ENCODE measurements at places on chromosomes 3 and 15.
A peak's percentile ranks its signal among the peaks of the same experiment; 100 is the strongest.

DNA sequence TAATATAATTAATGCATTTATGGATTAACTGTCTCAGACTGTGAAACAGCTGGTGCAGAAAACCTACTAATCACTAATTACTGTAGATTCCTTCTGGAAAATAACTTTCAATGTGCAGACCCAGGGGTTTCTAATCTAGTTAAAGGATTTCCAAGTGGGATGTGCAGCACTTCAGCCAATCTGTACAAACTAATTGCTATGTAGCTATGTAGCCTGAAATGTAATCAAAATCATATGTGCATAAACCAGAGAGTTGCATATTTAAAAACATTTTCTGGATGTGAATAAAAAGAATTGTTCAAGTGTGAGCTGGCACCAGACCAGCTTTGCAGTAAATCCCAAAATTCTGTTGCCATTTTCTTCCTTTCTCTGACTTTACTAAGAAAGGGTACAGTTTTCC is 127.5 kb upstream of the CD96 start:
- DNase-seq, result no peak

GRCh38 chr3:190192739-190193138 is 72.0 kb upstream of the P3H2 start:
- DNase-seq, result no peak

DNA sequence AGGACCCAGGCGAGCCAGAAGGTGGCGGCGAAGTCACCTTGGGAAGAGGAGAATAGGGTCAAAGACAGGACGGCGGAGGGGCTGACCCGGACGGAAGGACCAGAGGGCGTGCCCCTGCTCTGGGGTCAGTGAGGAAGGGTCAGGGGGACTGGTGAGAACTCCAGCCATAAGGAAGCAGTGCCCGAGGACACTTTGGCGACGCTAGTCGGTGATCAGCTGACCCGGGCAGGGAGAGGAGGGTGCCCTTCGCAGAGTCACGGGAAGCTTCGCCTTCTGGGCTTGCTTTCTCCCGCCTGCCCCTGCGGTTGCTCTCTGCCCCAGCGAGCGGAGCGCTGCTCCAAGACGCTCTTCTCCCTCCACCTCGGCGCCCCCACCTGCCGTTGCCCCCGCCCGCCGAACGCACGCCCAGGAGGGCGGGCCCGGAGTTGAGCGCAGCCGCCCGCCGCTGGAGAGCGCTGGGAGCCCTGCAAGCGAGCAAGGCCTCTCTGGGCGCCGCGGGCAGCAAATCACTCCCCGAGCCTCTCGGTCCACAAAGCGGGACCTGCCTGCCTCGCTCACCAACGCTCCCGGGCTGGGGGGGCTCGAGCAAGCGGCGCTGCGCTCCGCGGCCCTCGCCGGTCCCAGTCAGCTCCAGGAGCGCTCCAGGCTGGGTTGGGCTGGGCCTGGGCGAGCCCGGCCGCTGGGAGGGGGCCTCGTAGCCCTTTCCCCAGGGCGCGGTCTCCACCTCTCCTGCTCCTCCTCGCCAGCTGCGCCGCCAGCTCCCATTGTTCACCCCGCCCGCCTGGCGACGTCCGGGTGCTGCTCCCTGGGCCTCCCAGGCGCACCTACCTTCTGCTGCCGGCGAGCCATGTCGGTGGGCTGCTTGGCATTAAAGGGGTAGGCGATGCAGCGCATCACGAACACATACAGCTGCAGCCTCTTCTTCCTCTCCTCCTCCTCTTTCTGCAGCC is 1.2 kb downstream of the CADPS start:
- peak; percentile 70 for DNase-seq

DNA sequence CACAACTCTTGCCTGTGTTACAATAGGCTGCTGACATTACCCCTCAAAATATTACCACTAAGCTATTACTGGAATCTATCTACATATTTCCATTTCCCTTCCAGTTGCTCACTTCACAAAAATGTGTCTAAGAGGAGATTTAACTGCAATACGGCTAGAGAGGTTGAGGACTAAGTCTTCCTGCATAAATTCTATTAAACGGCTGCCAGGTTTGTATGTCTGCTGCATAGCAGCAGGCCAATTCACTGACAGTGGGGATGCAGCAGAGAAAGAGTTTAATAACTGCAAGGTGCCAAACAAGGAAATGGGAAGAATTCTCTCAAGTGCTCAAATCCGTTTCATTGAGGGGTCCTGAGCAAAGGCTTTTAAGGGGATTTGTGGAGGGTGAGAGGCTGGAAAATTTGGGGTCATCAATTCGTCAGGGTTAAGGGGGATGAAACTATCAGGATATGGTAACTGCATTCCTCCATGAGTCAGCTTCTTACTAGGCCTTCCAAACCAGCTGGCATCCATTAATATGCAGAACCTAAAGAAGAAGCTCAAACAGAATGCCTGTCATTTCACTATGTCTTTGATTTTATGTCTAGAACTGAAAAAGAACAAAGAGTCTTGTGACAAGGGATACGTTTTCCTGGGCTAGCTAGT is 675.6 kb downstream of the TBL1XR1 start:
- no peak for DNase-seq

DNA sequence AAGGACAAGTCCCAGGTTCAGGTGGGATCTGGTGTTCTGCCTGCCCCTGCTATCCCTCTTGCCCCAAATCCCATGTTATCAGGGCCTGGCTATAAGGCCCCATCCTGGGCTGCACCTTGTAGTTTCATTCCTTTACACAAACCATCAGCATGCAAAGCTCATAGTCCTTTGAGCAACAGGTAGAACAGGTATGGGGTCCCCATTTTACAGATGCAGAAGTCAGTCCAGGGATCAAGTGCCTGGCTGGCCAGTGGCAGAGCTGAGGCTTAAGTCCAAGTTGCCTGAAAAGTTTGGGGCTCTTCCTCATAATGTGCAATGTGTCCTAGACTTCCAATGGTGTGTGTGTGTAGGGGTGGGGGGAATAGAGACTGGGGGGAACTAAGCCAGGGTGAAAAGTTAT is 11.9 kb downstream of the RBPMS2 start:
- no peak for DNase-seq

DNA sequence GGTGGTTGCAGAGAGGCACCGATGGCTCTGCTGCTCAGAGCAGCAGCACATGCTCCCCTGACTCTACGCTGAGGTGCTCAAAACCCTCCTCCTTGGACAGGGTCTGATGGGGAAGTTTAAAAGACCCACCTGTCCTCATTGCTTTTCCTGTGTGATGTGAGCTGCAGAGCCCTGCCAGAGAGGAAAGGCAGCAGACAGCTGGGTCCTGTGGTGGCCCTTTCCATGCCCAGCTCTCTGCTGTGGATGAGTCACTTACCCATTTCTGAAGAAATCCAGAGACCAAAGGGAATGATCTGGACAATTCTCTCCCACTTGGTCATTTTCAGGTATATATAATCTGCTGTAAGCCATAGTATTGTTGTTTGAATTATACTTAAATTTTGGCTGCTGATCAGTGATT is 121.7 kb downstream of the CHDH start:
- no peak for DNase-seq

DNA sequence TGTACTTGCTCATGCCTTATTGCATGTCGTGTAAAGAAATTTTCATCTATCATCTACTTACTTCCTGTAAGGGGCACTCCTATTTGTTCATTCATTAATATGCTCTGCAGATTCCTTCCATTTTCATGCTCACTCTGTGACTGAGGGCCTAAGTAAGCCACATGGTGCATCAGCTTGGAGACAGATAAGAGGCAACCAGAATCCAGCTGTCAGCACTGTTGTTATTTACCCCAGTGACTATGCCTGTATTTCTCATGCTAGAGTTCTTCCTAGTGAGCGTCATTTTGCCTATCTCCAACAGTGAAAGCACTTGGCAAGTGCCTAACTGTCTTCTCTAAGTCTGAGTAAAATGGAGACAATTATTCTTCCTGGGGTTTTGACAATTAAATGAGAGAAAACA is 124.8 kb upstream of the ABI3BP start:
- DNase-seq, result no peak

GRCh38 chr3:156214676-156215075 is 94.3 kb downstream of the KCNAB1 start:
- DNase-seq, result no peak

GRCh38 chr3:174408310-174408709 is 450.8 kb upstream of the NAALADL2 start:
- DNase-seq, result no peak

DNA sequence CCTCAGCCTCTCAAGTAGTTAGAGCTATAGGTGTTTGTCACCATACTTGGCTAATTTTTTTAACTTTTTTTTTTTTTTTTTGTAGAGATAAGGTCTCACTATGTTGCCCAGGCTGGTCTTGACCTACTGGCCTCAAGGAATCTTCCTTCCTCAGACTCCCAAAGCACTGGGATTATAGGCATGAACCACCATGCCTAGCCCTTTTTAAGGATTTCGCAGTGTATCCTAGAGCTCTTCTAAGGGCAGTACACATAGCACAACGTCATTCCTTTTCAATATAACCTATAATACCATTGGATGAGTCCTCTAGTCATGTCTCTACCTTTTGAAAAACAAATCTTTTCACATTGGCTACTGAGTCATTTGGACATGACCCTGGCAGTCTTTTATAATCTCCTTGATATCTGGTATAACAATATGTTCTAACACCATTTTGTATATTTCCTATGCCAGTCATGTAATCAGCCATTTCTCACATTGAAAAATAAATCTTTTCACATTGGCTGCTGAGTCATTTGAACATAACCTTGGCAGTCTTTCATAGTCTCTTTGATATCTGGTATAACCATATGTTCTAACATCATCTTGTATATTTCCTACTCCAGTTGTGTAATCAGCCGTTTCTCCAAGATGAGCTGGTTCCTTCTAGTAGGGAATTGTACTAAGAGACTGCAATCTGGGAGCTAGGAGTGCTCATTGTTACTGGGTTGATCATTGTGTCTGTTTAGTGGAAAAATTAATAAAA is 944.7 kb downstream of the MCTP2 start:
- DNase-seq, result no peak

DNA sequence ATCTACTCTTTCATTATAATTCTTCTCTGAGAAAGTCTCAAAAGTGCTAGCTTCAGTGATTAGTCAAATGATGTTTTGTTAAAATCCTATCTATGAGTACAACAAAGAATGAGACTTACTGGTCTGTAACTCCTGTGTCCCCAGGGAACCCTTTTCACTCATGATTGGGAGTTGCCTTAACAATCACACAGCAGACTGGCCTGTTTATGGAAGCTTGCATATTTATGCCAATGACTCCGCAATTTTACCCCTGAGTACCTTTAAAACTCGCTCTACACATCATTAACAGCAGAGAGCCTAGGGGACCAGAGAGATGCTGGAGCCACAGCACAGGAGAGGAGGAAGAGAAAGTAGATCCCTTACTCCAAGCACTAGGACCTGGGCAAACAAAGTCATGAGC is 628.1 kb downstream of the IGSF11 start:
- no peak for DNase-seq

- DNase-seq, result no peak
Measured at GRCh38 chr3:177144922-177145321, 52.4 kb downstream of the TBL1XR1 start.

DNA sequence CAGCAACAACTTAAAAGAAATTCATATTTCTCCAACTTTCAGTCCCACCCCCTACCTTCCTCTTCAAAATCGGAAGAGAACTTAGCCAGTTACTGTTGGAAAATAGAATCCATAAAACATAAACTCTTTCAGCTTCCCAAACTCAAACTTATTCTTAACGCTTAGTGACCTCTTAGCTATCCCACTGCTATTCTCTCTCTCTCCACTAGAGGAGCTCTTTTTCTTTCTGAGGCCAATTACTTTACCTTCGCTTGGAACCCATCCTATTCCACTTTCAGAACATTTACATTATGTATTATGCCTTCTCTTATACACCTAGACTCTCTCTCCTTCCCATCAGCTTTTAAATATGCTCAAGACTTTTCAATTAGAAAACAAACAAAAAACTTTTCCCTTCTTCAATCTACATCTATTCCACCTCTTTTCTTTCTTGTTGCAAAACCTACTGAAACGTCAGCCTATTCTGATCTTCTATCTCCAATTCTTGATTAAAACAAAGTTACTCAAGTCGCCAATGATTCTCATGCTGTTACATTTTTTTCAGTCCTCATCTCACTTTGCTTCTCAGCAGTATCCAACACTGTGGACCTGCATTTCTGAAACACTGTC is 13.4 kb upstream of the GHSR start:
- no peak for DNase-seq

GRCh38 chr3:58242340-58242739 is 4.7 kb downstream of the ABHD6 start:
- no peak for DNase-seq

DNA sequence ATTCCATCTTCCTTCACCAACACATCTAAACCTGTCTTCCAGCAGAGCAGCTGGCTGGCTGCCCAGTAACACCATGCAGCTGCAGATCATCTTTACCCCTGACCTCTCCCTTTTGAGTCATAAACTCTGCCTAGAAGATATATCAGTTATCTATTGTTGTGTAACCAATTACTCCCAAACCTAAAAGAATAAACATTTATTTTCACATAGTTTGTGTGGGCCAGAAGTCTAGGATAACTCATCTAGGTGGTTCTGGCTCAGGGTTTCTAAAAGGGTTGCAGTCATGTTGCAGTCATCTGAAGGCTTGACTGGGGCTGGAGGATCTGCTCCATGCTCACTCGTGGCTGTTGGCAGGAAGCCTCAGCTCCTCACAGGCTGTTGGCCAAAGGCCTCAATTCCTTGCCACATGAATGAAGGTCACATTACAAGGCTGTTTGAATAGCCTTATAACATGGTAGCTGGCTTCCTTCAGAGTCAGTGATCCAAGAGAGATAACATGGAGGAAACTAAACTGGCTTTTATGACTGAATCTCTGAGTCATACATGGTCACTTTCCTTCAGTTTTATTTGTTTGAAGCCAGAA is 92.8 kb downstream of the GOLIM4 start:
- no peak for DNase-seq

DNA sequence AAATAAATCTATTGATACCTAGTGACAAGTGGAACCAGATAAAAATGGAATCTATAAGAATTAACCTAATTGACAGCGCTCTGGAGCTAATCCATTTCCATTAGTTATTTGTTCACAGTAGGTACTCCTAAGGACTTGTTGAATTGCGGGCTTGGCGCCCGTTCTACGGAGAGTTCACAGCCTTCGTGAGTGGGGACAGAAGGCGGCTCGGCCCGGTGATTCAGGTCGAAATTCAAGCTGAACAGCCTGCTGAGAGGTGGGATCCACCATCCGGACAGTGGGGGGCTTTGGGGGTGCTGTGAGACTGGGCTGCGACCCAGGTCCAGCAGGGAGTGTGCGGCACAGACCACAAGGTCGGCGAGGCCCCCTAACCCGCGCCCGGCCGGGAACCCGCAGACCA is 779 bp upstream of the CTNNB1 start:
- DNase-seq, result no peak

- DNase-seq, result no peak
Measured at GRCh38 chr3:58591517-58592510, 14.6 kb upstream of the FAM107A start.

- no peak for DNase-seq
Measured at GRCh38 chr15:42088801-42089640, 5.3 kb downstream of the PLA2G4D start.

GRCh38 chr3:62183969-62184368 is 189.4 kb downstream of the FEZF2 start:
- no peak for DNase-seq
